ENCODE measurements at places on chromosomes 4 and X.
A peak's percentile ranks its signal among the peaks of the same experiment; 100 is the strongest.

GRCh38 chr4:104128850-104129213 is 365.9 kb downstream of the CXXC4 start:
- no peak for DNase-seq

GRCh38 chrX:9476810-9477575 is 12.1 kb downstream of the TBL1X start:
- no peak for DNase-seq

DNA sequence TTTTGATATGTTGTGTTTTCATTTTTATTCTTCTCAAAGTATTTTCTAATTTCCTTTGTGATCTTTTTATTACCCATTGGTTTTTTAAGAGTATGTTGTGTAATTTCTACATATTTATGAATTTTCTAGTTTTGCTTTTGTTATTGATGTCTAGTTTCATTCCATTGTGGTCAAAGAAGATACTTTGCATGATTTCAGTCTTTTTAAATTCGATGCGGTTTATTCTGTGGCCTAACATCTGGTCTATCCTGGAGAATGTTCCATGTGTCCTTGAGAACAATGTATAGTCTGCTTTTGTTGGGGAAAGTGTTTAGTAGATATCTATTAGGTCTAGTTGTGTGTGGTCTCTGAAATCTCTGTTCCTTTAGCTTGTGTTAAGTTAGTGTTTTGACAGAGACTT is 46.2 kb downstream of the PPEF1 start:
- no peak for DNase-seq

GRCh38 chr4:78424461-78424860 is 127.1 kb upstream of the ANXA3 start:
- DNase-seq, result no peak

GRCh38 chrX:8870411-8870810 is 69.2 kb upstream of the FAM9A start:
- DNase-seq, result no peak

DNA sequence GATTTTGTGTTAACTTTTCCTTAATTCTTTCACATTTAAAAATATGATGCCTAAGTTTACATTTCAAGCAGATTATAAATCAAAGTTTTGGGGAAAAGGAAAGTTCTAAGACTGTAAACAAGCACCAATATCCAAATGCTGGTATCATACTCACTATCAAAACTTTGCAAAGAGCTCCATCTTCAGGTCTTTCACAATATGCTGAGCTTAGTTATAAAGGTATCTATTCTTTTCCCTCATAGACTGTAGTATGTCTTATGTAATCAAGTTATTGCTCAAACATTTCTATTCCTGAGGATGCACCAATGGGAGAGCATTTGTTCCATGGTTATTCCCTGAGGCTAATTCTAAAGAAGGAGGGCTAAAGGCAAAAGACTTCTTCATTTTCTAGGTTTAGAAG is 207.9 kb upstream of the FAM241A start:
- no peak for DNase-seq

DNA sequence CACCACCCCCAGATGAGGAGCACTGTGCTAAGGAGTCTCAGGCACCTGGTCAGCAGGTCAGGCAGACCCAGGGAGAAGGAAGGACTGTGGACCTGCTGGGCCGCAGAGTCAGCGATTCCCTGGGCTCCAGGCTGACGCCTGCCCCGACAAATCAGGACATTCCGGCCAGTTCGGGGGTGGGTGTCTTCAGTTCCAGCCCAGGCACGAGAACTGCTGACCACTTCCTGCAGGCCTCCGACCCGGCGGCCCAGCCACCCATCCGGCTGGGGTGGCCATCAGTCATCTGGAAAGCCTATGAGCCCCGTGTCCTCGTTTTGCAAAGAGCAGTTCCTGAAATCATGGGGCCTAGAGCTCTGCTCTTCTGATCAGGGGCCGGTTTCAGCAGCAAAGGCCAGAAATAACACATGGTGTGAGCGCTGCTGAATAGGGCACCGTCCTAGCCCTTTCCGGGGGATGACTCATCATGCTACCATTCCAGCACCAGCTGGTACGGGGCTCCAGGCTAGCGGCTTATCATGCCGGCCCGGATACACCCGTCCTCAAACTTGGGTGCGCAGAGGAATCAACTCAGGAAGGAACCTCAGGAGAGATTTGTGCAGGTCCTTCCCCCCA is 7.8 kb upstream of the SH3TC1 start:
- DNase-seq, result no peak

GRCh38 chr4:176611951-176612350 is 180.8 kb downstream of the VEGFC start:
- no peak for DNase-seq

DNA sequence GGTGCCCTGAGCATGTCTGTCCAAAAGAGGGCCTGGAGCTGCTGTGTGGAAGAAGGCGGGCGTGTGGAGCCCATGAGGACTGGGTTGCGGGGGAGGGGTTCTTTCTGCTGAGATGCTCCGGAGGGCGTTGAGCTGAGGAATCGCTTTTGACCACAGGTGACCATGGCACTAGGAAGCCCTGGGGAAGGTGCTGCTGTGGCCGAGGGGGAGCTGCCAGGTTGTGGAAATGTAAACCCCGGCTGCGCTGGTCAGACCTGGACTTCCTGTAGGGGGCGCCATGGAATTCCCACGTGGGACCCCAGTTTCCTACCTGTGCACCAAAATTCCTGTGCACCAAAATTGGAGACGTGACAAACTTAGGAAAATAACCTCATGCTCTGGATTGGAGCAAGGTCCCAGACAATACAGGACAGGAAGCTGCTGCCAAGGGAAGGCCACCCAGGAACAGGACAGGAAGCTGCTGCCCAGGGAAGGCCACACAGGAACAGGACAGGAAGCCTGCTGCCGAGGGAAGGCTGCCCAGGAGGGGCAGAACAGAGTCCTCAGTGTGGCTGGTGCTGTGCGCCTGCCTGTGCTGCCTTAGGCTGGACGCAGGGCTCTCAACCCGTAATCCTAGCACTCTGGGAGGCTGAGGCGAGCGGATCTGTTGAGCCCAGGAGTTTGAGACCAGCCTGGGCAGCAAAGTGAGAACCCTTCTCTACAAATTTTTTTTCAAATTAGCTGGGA is 28.4 kb upstream of the UVSSA start:
- no peak for DNase-seq

GRCh38 chrX:8906299-8906938 is 105.2 kb upstream of the FAM9A start:
- no peak for DNase-seq

DNA sequence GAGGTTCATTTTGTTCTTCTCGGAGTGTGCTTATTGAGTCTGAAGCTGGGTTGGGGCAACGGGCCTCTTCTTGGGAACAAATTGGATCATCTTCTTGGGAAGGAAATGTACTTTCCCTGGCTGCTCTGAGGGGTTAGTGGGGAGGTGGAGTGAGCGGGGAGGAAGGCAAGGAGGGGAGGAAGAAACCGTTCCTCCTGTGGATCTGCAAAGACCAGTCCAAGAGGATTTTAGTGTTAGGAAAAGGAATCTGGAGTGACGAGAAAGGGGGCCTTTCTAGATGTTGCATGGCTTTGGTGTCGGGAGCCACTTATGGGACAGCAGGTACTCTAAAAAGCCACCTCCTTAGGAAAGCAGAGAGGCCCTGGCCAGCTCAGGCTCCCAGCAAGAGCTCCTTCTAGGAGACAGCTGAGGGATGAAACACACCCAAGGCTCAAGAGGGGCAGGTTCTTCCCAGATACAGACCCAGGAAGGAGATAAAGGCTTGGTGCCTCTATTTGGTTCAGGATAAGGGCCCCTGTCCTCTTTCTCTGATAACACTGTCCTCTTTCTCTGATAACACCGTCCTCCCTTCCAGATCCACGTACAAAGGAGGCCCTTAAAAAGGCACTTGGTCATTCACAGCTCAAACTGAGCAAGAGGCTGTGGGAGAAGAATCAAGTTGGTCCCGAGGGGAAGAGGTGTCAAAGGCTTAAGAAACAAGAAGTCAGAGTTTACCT is 451 bp downstream of the SOD3 start:
- no peak for DNase-seq

- DNase-seq, result no peak
Measured at GRCh38 chrX:8741981-8742380, 10.0 kb upstream of the ANOS1 start.

DNA sequence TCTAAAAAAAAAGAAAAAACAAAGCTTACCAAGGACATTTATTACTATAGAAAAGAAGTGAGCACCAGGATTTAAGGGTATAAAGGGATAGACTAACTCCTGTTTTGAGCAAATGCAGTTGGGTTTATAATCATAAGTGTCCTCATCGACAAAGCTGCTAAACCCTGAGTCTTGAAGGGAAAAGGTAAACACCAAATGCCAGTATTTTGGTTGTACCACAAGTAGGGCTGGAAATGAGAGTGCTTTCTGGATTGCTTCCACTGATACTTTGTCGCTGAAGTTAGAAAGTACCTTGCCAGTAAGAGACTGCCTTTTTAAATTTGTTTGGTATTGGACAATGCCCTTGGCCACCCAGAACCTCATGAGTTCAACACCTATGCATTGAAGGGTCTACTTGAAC is 53.7 kb downstream of the WDFY3 start:
- no peak for DNase-seq

DNA sequence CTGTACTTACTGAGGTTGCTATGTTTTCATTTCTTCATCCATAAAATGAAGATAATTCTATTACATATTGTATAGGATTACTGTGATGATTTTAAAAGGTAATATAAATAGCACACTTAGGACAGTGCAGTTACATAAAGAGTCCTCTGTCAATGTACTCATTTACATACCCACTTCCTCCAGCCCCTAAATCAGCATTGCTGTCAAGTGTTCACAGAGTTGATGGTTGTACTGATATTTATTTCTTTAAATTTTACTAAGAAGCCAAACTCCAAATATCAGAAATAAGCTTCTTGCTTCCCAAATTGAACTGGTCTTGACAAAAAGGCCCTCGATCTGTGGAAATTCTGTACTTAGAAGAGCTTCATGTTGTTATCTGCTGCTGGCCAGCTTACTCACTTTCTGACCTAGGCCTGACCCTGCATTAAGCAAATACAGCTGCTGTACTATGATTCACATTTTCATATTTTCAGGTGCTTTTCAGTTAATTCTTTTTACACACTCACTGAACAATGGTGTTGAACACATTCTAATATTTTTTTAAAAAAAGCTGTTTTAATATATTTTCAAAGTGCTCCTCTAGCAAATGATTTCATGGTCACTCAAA is 259.6 kb downstream of the UNC5C start:
- no peak for DNase-seq

DNA sequence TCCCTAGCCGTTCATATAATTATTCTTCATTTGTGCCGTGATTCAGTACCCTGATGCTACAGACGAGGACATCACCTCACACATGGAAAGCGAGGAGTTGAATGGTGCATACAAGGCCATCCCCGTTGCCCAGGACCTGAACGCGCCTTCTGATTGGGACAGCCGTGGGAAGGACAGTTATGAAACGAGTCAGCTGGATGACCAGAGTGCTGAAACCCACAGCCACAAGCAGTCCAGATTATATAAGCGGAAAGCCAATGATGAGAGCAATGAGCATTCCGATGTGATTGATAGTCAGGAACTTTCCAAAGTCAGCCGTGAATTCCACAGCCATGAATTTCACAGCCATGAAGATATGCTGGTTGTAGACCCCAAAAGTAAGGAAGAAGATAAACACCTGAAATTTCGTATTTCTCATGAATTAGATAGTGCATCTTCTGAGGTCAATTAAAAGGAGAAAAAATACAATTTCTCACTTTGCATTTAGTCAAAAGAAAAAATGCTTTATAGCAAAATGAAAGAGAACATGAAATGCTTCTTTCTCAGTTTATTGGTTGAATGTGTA is 7.0 kb downstream of the SPP1 start:
- no peak for DNase-seq

GRCh38 chr4:100099746-100100145 is 90.5 kb downstream of the DDIT4L start:
- no peak for DNase-seq

- DNase-seq, result no peak
Measured at GRCh38 chr4:141132709-141133145, 542 bp downstream of the RNF150 start.

DNA sequence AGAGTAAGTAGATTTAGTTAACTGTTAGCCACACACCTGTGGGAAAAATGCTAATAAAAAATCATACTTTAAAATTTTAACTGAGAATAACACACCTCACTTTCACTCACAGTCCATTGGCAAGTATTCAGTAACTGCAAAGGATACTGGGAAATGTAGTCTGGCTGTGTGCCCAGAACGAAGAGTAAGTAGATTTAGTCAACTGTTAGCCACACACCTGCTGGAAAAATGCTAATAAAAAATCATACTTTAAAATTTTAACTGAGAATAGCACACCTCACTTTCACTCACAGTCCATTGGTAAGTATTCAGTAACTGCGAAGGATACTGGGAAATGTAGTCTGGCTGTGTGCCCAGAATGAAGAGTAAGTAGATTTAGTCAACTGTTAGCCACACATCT is 178.4 kb upstream of the NWD2 start:
- no peak for DNase-seq

DNA sequence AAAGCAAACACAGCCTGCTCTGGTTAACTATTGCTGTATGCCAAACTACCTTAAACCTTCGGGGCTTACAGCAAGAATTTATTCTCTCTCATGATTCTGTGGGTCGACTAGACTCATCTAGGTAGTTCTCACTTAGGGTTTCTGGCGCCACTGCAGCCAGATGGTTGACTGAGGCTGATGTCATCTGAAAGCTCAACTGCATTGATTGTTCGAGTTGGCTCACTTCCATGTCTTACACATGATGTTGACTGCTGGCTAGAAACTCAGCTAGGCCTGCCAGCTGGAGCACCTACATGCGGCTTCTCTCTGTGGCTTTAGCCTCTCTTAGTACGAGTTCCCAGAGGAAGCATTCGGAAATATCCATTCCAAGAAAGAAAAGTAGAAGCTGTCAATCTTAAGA is 103.2 kb downstream of the SRPX start:
- DNase-seq, result no peak

- DNase-seq, result no peak
Measured at GRCh38 chr4:122591196-122591595, 29.7 kb downstream of the IL21 start.

GRCh38 chrX:24148121-24148520 is 1.4 kb upstream of the ZFX start:
- peak; percentile 20 for DNase-seq

GRCh38 chrX:45385757-45386156 is 185.1 kb upstream of the DIPK2B start:
- DNase-seq, result no peak

- no peak for DNase-seq
Measured at GRCh38 chrX:119690921-119691716, 1.8 kb downstream of the SEPTIN6 start.

DNA sequence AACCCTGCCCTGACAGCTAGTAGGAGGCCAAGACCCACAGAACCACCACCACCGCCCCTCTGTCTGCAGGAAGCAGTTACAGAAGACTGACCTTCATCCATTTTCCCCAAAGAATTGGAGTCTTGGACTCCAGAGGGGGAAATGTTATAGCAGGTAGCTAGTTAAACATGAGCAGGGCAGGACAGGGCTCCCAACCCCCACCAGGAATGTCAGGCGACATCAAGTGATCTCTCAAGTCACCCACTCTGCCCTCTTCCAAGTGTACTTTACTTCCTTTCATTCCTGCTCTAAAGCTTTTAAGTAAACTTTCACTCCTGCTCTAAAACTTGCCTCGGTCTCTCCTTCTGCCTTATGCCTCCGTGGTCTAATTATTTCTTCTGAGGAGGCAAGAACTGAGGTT is 17.1 kb upstream of the AADAT start:
- DNase-seq, result no peak
